Stimulated activated CD8-positive, alpha-beta memory T cell treated with anti-CD3 and anti-CD28 coated beads, Interleukin-2, amount 100 ng/mL, for 1 hour (primary cell): ENCODE measurements at places on chromosomes 6 and 20.

DNA sequence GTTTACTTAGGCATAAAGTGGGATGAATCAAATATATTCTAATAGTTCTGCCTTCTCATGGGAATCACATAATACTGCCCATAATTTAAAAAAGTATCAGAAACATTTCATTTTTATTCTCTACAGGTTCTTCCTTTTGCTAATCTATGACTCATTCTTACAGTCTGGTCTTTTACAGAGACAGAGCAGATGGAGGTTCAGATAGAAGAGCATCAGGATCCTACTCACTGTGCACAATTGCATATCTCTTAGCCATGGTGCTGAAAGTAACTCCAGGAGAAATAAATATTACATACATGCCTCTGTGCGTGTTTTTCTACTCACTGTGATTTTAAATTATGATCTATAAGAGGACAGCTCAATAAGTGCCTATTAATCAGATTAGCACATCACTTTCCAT, 16.3 kb upstream of the OR2B6 start:
- no peak for DNase-seq

- DNase-seq, result no peak
Observed at GRCh38 chr6:155197932-155198331, 65.9 kb upstream of the CLDN20 start.

DNA sequence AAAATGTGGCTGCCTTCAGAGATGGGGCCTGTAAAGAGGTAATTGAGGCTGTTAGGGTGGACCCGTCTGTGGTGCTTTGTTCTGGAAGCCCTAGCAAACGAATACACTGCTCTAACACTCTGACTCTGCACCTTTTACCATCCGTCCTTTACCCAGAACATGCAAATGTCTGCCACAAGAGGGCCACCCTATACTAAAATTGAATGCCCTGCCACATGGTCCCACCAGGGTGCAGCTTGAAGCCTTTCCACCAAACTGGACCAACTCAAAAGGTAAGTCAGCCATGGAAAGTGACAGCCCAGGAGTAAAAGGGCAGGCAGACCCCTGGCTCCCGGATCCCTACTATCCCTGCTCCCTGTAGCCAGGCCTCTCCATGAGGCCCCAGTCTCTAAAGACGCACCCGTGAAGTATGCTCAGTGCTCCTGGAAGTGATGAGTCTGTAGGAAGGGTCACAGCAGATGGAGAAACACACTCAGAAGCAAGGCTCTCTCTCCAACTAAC, 5.8 kb upstream of the BFSP1 start:
- DNase-seq, result peak; percentile 22

GRCh38 chr20:48613926-48614325, 213.9 kb downstream of the PREX1 start:
- no peak for DNase-seq

- no peak for DNase-seq
Observed at GRCh38 chr6:158283304-158283980, 28.8 kb upstream of the TULP4 start.

DNA sequence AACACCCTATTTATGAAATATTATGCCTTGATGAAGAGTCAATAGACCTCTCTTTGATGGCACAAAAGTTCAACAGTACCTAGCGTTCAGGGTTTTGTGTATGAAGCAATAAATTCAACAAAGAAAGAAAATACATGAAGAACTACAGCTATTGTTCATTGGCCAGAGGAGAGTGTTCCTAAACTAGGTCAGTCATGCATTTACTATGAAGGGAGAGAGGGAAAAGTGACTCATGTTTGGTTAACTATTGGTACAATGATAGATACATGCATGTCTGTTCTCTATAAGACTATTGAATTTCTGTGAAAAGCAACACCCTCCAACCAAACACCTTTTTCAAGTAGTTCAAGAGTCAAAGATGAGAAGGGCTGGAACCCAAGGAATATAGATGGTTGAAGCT, 50.7 kb downstream of the CLIC5 start:
- no peak for DNase-seq

DNA sequence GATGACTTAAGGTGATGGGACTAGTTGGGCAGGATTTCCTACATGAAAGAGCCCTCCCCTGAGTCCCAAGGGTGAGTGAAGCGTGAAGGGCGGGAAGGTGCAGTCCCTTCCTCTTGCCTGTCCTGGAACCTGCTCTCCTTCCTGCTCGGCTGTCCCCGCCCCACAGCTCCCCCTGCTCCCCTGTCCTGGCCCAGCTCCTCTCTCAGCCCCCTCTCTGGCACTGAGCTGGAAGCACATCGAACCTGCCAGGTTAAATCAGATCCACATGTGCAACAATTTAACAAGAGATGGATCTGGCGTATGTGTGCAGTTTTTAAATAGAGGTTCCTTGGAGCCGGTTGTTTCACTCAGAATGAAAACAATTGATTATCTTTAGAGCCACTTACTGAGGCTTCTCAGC, 95.0 kb downstream of the LRFN2 start:
- DNase-seq, result no peak

- DNase-seq, result no peak
Observed at GRCh38 chr6:131685266-131685780, 15.9 kb downstream of the OR2A4 start.

DNA sequence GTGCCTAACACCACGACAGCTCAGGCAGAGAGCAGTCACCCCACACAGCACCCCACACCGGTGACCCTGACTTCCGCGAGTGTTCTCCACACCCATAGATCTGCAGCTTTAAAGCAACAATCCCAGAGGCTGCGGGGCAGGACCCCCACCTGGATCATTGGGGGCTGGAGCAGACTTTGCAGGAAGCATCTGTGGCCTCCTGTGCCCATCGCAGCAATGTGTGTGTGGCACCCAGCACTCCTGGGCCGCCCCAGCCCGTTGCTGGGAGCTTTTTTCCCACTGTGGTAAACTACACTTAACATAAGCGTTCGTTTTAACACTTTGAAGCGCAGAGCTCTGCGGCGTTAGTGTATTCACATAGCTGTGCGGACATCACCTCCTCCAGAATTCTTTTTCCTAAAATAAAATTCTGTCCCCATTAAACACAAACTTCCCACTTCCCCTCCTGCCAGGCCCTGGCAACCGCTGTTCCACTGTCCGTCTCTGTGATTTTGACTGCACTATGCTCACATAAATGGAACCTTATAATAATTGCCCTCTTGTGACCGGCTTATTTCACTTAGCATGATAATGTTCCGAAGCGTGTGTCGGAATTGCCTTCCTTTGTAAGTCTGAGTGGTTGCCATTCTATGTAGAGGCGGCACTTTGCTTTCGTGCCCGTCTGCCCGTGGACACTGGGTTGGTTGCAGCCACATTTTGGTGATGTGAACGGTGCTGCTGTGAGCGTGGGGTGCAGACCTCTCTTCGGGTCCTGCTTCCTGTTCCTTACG, 382.5 kb downstream of the CDH4 start:
- DNase-seq, result no peak

DNA sequence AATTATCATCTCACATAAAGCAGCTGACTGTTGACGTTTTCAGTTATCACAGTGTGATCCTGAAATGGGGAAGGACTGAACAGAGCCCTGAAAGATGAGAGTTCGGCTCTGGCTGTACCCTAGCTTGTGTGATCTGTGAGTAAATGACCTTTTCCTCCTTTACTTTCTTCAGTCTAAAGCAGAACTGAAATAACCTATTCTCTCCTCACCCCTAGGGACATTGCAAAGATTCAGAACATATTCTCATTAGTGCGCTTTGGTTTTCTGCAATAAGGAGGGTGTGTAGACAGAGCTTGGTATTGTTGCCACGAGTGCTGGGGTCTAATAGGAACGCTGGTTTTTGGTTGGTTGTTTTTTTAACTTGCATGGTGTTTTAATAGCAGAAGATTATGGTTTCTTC, 16.7 kb downstream of the FARS2 start:
- no peak for DNase-seq

DNA sequence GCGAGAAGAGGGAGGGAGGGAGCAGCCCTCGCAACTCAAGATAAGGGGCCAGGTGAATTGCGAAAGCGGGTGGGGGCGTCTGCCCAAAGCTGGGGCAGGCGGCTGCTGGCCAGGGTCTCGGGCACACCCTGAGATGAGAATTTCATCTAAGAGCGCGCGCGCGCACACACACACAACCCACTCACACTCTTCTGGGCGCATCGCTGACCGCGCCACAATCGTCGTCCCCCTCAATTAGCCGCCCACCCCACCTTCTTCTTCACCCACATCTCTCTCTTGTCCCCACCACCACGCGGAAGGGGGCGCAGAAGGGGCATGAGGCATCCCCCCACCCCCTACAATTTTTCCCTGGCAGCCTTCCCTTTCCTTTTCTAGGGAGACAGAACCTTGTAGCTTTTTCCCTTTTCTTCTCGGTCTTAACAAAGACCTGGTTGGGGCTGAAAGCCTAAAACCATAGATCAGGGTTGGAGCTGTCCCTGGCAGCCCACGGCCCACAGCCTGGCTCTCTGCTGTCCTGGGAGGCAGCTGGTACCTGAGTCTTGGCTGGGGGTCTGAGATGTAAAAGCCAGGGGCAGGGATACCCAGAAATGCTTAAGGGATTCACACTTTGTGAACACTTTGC, 737 bp upstream of the PTPRT start:
- DNase-seq, result no peak

GRCh38 chr6:111971866-111972532, 81.9 kb upstream of the CCN6 start:
- DNase-seq, result no peak

DNA sequence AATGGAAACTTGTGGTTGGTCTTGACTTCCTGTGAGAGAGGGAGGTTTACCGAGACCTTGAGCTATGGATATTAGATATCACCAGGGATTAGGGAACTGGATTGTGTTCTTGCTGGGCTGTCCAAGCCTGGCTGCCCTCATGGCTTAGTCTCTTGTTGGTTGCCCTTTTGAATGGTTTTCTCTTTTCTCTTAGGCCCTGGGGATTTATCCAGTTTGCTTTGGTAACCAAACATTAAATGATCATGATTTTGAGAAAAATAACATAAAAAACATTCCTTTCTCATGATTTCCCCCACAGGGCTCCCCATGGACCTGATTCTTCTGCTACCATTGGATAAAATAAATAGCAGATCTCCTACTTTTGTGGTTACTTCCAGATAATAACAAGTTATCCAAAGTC, 306.4 kb upstream of the RNF217 start:
- DNase-seq, result no peak

- DNase-seq, result no peak
Observed at GRCh38 chr20:51487076-51487475, 55.4 kb downstream of the NFATC2 start.

DNA sequence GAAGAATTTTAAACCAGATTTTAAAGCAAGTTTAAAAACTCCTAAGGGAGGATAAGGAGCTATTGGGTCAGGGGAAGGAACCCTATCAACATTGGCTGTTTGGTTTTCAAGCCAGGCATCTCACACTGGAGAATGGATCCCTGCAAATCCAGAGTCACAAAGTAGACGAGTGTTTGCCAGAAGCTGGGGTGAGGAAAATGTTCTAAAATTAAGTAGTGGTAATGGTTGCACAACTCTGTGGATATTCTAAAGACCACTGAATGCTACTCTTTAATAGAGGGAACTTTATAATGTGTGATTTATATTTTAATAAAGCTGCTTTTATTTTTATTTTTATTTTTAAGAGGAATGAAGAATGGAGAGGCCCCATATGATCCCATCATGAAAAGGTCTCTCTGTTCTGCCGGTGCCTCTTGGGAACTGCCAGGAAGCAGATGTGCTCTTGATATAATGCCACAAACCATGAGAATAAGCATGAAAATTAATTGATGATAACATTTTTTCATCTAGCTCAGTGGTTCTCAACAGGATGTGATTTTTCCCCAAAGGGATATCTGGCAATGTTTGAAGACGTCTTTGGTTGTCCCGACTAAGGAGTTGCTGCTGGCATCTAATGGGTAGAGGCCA, 379.0 kb upstream of the CNR1 start:
- DNase-seq, result no peak

GRCh38 chr6:142015011-142015410, 117.7 kb upstream of the GJE1 start:
- DNase-seq, result no peak

DNA sequence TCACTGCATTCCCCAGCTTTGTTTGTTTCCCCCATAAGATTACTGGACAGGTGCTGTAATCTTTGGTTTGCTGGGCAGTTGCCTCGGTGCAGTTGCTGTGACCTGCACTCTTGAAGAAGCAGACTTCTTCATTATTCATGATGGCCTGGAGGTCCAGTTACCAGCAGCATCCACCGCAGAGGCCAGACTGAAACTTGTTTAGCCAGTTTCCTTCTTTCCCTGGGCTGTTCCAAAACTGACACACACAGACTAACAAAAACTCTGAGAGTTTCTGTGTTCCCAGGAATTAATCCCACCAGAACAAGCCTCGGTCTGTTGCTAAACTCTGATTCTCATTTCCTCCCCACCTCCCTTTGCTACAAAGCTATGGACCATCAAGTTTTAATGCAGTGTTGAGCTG, 144.1 kb downstream of the QRSL1 start:
- DNase-seq, result no peak

DNA sequence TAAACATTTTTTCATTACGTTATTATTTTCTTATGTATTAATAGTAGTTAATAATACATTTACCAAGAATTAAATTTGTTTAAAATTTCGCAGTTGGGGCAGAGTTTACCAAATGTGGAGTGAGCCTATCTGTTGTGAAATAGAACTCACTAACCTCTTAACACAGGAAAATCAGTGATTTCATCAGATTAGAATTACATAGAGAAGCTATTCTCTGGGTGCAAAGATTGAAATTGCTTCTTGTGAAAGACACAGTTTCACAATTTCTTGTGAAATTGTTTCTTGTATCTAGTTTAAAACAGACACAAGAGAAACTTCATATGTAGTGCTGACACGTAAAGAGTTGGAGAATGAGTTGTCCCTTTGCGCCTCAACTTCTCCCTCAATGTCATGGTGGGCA, 69.4 kb upstream of the PRL start:
- no peak for DNase-seq

DNA sequence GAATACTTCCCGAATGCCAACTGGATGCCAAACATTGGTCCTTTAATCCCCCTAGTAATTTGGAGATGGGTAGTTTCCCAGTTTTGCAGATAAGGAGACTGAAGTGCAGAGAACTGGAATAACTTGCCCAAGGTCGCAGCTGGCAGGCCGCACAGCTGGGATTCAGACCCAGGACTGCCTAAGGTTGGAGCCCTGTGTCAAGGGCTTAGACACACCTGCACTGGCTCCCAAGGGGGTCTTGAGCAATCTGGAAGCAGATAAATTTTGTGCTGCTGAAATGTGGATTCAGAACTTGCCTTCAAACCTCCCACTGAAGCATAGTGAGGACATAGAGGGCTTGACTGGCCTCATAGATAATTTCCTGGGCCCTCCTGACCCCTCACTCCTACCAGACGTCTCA, 30.5 kb downstream of the FOXP4 start:
- DNase-seq, result no peak

- no peak for DNase-seq
Observed at GRCh38 chr6:113830140-113830539, 27.0 kb upstream of the MARCKS start.

GRCh38 chr6:97790926-97791590, 508.0 kb upstream of the MMS22L start:
- DNase-seq, result no peak

DNA sequence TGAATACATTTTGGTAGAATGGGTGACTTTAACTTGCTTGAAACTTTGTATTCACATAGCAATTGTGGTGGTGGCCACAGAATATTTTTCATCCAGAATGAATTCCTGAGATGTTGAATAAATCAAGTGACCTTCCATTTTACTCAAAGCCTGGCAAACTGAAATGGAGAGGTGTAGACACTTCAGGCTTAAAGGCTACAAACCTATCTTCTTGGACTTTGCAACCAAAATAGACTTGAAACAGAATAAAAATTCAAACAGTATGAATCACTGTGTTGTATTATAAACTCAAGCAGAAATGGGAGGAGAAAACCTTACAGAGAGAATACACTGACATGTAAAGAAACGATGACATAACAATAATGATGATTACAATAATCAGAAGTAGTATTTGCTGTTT, 371.6 kb downstream of the BCKDHB start:
- no peak for DNase-seq
